ENCODE measurements at places on chromosomes 12 and 14. TPM values are rescaled to one million over a fixed set of nuclear protein-coding genes. Genes with fewer than 3 reads are reported as not detected.

Gene PLA2G1B
- total RNA-seq = not detected

Gene CLIP1
- 55.8 TPM for total RNA-seq

Gene CISTR
- total RNA-seq = not detected

Gene CLEC4C
- not detected for total RNA-seq

Gene ALX1
- 4.1 TPM for total RNA-seq

Gene TMEM132C
- total RNA-seq = 10.6 TPM

Gene KRT3
- not detected for total RNA-seq

Gene PIWIL1
- not detected for total RNA-seq

Gene TMEM106C
- 147 TPM for total RNA-seq

Gene SYCP3
- total RNA-seq = not detected

Gene WDHD1
- total RNA-seq = 60.6 TPM
